ENCODE measurements at places on chromosomes 7 and 10.

- no peak for DNase-seq
Measured at GRCh38 chr7:36286226-36286625, 103.4 kb upstream of the ANLN start.

GRCh38 chr10:96276426-96276825 is 5.1 kb upstream of the BLNK start:
- no peak for DNase-seq

DNA sequence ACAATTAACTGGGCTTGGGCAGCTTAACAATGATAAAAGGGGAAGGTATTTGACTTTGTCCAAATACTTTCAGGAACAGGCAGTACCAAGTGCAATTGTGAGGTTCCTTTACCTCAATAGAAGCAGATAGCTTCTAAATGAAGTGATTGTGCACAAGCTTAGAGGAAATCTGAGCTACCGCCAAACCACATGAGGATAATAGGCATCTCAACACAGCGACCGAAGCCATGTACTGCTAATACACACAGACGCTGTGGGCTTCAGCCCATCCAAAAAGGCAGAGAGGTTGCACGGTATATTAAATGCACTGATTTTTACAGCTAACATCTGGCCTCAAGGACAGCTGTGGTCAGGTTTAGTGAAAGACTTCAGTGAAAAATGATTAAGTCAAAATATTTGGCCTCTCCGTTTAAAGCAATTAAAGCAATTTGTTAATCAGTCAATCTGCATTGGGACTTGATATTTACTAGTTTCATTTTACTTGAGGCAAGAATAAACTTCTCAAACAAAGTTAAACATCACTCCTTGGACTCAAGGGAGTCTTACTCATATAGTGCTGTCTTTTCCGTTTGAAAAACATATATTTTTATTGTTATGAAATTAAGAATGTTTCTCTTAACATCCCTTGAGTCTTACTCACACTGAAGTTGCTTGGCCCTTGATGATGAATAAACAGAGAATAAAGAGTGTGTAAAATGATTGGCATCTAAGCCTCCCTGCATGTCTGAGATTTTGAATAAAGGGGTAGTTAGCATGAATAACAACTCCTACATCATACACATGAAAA is 306.3 kb downstream of the C7orf25 start:
- no peak for DNase-seq

DNA sequence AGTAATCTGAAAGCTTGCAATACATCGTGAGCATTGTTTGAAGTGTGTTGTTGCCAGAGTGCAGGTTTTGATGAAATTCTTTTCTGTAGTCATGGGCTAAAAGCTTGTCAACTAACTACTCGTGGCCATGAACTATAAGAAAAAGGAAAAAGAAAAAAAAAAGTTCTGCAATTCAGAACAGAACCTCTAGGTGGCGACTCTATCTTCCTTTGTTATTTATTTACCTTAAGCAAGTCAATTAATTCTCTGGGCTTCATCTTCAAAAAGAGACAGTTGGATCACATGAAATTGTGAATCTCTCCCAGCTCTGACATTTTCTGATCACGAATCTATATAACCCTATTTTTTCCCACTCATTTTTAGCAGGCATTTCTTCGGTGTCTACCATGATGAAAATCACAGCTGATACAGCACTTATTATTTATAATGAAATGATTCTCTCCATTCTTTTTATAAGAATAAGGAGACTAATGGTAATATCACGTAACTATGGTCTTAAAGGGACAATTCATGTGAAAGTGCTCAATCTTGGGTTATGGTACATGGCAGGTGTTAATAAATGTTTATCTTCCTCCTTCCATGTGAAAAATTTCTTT is 18.8 kb downstream of the TMEM196 start:
- peak; percentile 42 for DNase-seq

DNA sequence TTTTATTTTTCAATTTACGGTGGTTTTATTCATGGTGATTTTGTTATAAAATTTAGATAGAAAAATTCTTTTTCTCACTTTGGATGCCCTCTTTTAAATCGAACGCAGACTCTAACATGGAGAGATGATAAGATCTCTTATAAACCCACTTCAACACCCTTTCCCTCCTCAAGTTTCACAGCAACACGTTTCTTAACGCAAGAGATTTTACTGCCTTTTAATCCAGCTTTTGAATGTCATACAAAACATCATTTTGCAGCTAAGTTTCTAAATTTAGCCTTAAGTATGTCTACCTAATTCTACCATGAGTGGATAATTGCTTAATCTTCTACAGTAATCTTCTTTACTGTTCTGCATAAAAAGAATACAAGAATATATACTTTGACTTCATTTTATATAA is 70.0 kb downstream of the SEMA3C start:
- no peak for DNase-seq

- no peak for DNase-seq
Measured at GRCh38 chr10:108036265-108036664, 871.8 kb upstream of the SORCS1 start.

GRCh38 chr7:127580612-127581011 is 4.8 kb downstream of the GCC1 start:
- no peak for DNase-seq

GRCh38 chr10:103475437-103475836 is 3.6 kb downstream of the CALHM3 start:
- DNase-seq: no peak

DNA sequence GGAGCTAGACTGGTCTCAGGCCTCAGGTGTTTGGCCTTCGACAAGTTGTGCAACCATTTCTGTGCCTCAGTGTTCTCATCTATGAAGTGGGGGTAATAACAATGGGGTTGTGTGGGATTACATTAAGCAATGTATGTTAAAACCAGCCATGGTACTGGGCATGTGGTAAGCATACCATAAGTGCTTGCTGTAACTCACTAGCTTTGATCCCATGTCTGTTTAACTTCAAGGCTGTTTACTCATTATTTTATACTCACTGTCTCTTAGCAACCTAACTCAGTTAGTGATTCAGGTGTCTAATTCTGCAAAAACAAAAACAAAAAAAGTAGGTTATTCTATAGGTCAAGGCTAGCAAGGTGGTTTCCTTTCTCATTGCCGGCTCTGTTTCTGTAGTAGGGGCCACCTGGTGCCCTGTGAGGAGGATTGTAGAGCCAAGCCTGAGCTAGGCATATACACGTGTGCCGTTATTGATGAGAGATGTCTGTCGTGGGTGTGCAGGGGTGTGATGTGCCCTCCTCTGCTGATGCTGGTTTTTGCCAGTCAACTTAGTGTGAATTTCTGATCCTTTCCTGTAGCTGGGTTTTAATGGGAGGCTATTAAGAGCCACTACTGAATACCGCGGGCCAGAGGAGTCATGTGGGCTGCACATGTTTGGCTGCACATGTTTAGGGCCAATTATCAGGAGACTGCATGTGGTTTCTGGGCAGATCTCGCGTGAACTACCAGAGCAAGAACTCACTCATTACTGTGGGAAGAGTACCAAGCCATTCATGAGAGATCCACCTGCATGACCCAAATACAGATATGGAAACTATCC is 56.2 kb downstream of the EEPD1 start:
- no peak for DNase-seq

- no peak for DNase-seq
Measured at GRCh38 chr10:35637462-35637861, 4.6 kb downstream of the FZD8 start.

DNA sequence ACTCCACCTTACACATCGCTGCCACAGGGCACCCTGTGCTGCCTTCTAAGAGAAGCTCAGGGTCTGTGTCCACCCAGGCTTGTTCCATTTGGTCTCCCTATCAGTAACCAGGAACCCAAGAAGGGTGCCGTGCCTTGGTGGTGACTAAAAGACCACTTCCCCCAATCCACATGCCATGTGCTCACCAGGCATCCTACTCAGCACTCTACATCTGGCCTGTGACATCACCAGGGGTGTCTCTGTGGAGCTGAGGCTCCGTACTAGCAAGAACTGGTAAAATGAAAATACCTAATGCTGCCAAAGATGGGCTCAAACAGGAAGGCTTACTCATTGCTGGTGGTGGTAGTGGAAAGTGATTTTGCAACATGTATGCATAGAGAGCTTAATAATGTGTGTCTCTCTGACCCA is 19.0 kb upstream of the C10orf71 start:
- no peak for DNase-seq

- no peak for DNase-seq
Measured at GRCh38 chr7:3177271-3177670, 123.8 kb upstream of the SDK1 start.

- no peak for DNase-seq
Measured at GRCh38 chr7:143013893-143014292, 13.0 kb downstream of the OR9A2 start.

GRCh38 chr7:133633055-133633454 is 380.2 kb downstream of the EXOC4 start:
- no peak for DNase-seq

GRCh38 chr10:3066317-3067117 is 831 bp upstream of the PFKP start:
- no peak for DNase-seq

- no peak for DNase-seq
Measured at GRCh38 chr10:91683975-91684374, 51.1 kb upstream of the PPP1R3C start.

DNA sequence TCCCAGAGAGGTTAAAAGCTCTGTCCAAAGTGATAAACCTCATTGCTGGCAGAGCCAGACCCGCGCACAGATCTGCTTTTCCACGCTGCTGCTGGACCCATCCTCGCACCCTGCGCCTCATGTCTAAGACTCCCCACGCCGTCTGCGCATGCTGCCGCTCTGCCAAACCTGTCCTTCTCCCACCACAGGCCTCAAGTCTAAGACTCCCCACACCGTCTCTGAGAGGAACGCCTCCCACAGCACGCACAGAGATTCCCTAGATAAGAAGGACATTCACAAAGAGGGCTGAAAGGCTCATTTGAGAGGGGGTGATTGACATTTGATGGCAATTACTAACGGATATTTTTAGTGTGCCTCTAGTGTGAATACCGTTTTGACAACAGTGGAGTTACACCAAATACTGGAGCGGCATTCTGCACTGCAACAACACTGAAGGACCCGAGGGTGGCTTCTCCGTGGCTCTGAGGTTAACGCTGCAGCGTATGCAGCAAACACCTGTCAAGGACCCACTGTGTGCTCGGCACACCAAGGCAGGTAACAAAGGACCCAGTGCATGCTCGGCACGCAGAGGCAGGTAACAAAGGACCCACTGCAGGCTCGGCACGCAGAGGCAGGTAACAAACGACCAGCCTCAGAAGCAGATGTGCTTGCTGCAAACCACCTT is 231.4 kb downstream of the DNAJB6 start:
- DNase-seq: peak; percentile 64

- no peak for DNase-seq
Measured at GRCh38 chr10:13383399-13383761, 35.3 kb upstream of the SEPHS1 start.

DNA sequence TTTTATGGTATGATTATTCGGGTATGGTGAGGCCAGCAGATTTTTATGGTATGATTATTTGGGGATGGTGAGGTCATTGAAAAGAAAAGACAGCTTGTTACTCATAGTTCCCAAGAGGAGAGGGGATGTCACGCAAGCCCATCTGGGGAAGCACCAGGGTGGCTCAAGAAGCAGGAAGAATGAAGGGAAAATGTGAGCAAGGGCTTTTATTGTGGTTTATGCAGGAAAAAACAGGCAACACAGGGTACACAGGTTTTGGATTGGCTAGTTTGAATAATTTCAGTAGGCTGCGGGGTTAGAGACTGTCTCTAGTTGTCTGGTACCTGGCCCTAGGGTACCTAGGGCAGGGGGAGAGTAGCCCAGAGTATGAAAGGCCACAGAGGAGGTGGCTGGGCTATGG is 26.8 kb upstream of the DGKI start:
- DNase-seq: no peak

GRCh38 chr7:109873296-109873695 is 1217.6 kb upstream of the LRRN3 start:
- peak; percentile 85 for DNase-seq

GRCh38 chr10:6396652-6397051 is 183.4 kb downstream of the PRKCQ start:
- DNase-seq: no peak

DNA sequence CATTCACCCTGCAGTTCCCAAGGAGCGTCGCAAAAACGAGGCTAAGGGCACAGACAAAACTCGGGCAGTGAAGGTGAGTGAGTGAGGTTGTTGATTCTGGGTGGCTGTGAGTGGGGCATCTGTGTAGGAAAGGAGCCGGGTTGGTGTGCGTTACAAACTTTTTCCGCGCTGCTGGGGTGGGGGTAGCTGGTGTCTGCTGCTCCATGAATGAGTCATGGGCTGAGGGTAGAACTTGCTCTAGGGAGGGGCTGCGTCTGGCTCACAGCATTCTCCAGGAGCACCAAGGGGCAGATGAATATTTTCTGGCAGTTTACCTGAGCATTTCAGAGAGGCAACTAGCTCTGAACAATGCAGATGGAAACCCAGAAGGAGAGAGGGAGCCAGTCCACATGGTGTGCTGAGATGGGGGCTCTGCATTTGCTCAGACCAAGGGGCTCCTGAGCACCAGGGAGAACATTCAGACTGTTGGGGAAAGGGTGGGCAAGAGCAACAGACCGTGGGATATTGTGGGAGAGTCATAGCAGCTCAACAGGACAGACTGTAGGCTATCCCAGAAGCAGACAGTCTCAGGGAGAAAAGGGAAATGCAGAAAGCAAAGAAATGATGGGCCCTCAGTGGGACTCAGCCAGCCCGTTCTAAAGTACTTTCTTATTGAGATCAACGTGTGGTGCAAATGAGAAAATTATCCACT is 18.8 kb downstream of the NOBOX start:
- DNase-seq: no peak

DNA sequence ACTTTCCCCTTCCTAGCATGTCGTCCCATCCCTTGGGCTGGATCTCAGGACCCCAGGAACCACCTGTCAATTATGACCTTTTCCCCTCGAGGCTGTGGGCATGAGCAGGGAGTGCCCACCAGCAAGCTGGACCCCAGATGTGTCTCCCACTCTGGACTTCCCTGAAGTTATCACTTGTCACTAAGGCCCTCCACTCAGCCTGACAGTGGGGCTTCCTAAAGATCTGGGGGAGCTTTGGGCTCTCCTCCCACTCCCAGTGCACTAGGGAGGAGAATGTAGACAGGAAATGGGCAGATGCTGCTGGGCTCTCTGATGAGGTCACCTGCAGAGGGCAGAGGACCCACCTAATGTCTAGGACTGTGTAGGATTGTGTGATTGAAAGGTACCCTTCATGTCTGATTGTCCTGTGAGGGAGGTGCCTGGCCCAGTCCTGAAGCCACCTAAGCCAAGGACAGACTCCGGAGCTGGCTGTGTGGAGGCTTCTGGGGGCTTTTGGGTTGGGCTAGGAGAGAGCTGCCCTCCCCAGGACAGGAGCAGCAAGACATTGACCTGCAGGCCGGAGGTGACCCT is 18.7 kb downstream of the MYO1G start:
- no peak for DNase-seq

DNA sequence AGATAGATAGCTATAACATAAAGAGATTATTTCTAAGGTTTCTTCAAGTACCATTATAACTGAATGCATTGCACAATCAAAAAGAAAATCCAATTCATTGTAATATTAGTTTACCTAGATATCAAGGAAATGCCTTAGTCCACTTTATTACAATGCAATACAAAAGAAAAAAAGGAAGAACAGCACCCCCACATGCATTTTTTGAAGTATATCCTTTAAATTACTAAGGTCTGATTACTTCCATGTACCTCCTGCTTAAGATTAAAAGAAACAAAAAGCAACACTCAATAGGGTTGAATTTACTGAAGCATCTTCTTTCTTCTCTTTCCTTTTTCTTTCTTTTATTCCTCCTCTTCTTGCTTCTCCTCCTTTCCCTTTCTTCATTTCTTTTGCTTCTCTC is 973.8 kb upstream of the LRRTM3 start:
- no peak for DNase-seq

GRCh38 chr10:97517778-97518300 is 19.1 kb downstream of the UBTD1 start:
- DNase-seq: no peak
